OCI-LY7 (cell line): ENCODE measurements at places on chromosomes 4 and X. TPM values are rescaled to one million over a fixed set of nuclear protein-coding genes. Genes with fewer than 3 reads are reported as not detected.

The BEX5 gene
- total RNA-seq: not detected in 2 replicates

The EDA gene
- 3.2 and 3.9 TPM in 2 replicates for total RNA-seq

The XIAP gene
- total RNA-seq: 28.7 and 34.0 TPM in 2 replicates

The ENPP6 gene
- total RNA-seq: not detected in 2 replicates

The VCX3B gene
- not detected in 2 replicates for total RNA-seq

The SLC38A5 gene
- total RNA-seq: 39.9 and 45.6 TPM in 2 replicates

The OPRPN gene
- not detected in 2 replicates for total RNA-seq

The ADAM29 gene
- 1.1 and 1.2 TPM in 2 replicates for total RNA-seq
